Body of pancreas (tissue), 4 donors: ENCODE measurements at places on chromosomes 6 and 20.
A peak's percentile ranks its signal among the peaks of the same experiment; 100 is the strongest.

GRCh38 chr20:33076662-33077372 is 2.6 kb upstream of the BPIFB4 start:
- H3K4me3 ChIP-seq: no peak overlapping the region
- no peak overlapping the region for H3K27ac ChIP-seq
- H3K36me3 ChIP-seq: no peaks in the 10 kb centered on the region
- no peaks in the 10 kb centered on the region for H3K4me1 ChIP-seq
- no peaks in the 10 kb centered on the region for H3K27me3 ChIP-seq

- no peak for DNase-seq
- H3K4me3 ChIP-seq: no peak overlapping the region
- H3K27me3 ChIP-seq: no peaks in the 10 kb centered on the region
Observed at GRCh38 chr6:51396583-51396982, 577.9 kb downstream of the TFAP2B start.

DNA sequence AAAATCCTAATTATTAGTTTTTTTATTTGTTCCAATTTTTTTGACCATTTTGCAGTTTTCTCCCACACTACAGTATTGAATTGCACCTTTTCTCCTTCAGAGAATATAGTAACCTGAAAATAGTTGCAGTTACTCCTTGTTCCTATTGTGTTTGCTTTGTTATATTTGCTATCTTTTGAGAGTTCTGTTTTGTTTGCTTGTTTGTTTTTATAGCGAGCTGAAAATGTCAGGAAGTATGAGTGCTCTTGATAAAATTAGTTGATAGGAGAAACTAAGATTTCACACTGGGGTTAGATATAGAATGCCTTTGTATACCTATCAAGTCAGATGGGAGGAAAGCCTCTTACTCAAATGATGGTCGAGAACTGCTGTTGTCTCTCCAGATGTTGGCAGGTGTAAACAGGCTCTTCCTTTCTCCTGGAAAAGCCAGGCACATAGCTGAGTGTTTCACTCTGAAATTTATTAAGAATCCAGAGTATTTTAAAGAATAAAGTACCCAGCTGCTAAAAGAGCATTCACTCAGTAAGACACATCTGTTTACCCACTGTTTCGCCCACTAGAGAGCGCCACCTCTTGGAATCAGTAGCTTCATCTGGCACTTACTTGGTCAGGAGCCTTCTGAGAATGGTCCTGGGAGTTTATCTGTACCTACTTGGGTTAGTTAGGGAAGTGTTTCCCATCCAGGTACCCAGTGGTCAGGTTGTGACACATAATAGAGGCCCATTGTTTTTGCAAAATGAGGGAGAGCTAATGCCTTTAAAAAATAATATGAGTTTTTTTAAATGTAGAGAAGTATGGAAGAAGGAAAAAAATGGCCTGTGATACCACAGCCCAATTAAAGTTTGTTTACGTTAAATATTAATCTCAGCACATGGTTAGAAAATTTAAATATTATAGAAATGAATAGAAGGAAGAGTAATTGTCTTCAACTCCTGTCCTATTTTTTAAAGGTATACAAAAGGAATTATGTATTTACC is 11.2 kb downstream of the NT5DC1 start:
- H3K4me1 ChIP-seq: no peaks in the 10 kb centered on the region
- H3K27me3 ChIP-seq: no peaks in the 10 kb centered on the region
- peaks cover 13% of the 10 kb centered on the region for H3K36me3 ChIP-seq
- peak; percentile 39 for DNase-seq

- no peaks in the 10 kb centered on the region for H3K36me3 ChIP-seq
- H3K4me1 ChIP-seq: peaks cover 2% of the 10 kb centered on the region
- DNase-seq: no peak
- no peak overlapping the region for H3K4me3 ChIP-seq
- H3K27me3 ChIP-seq: no peaks in the 10 kb centered on the region
Observed at GRCh38 chr6:4612636-4613171, 163.5 kb upstream of the CDYL start.

DNA sequence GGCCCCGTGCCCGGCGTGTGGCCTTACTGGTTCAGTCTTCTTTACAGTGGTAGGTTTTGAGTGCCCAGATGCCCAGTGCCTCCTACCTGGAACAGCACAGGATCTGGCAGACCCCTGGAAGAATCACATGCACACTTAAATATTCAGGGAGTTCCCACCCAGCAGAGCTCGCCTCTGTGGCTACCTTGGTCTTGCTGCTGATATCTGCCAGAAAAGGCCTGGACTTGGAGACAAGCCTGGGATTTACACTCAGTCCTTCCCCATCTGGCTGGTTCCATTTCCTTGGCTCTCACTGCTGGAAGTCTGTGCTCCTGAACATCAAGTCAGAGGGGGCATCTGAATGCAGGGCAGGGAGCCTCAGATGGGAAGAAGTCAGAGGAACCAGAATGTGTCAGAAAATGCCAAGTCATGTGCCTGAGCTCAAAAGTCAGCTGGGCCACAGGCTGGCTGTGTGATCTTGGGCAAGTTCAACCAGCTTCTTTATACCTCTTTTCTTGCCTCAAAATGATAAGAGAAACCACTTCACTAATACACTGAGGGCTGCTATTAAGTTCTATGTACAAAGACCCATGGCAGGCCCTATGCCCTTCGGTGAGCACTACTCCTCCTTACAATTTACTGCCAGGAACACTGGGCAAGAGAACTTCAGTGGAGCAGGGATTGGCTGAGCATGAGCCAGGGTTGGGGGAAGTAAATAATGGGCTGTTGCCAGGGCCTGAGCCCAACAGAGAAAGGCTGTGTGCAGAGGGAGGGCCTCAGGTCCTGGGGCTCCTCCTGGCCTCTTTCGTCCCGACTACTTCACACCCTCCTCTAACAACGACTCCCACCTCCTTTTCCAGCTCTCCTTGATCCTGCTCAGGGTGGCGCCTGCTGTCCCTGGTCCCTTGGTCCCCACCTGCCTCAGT is 158.1 kb upstream of the PROKR2 start:
- H3K36me3 ChIP-seq: no peaks in the 10 kb centered on the region
- peaks cover 11% of the 10 kb centered on the region for H3K4me1 ChIP-seq
- H3K27ac ChIP-seq: no peak overlapping the region
- H3K27me3 ChIP-seq: no peaks in the 10 kb centered on the region

DNA sequence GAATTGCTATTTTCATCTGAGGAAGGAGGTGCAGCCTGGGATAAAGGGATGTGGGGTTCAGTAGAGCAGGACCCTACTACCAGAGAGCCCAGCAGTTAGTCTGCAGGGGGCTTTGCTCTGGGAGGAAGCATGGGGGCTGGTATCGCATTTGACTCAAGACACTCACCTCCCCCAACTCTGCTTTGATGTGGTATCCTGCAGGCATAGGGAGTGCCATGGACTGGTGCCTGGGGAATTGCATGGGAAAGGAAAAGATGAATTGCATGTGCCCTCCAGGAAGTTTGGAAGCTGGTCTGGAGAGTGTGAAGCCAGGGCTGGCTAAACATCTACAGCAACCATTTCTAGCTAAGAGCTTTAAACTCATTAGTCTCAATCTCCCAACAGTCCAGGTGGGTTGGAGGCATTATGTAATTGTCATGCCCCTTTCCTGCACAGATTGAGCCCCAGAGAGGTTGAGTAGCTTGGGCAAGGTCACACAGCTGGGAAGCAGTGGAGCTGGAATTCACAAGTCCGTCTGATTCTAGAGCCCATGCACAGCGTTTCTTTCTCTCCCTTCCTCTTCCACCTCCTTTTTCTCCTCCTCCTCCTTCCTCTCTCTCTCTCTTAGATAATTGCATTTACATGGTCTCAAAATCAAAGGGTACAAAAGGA is 26.2 kb upstream of the PNPLA1 start:
- no peak overlapping the region for H3K27ac ChIP-seq
- no peaks in the 10 kb centered on the region for H3K36me3 ChIP-seq
- peaks cover 9% of the 10 kb centered on the region for H3K4me1 ChIP-seq
- H3K27me3 ChIP-seq: no peaks in the 10 kb centered on the region
- H3K4me3 ChIP-seq: no peak overlapping the region

DNA sequence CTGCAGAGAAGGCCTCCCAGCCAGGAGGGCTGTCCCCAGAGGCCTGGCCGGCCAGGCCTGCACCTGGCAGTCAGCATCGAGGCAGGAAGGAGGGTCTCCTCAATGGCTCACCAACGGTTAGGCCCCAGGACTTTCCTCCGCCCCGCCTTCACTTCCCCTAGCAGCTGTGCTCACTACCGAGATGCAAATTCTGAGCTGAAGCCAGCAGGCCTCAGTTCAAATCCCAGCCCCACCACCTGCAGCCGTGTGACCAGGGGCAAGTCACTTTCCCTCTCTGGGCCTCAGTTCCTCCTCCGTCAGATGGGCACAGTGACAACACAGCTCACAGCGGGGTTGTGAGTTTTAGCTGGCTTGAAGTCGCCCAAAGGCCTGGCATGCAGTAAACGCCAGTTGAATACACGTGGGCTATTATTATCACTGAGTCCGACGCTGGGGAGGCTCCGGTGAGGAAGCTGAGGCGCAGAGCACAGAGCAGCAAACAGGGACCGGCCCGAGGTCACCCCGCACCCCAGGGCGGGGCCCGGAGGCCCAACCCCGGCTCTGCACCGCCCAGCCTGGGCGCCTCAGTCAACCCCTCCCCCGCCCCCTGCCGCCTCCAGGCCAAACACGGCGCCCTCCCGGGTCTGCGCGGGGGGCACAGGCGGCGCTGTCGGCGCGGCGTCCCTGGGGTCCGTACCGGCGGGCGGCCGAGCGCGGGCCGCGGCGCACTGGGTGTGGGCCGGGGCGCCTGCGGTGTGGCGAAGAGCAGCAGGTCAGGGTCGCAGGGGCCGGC is 671 bp downstream of the E2F1 start:
- H3K4me3 ChIP-seq: no peak overlapping the region
- H3K4me1 ChIP-seq: peaks cover 27% of the 10 kb centered on the region
- no peaks in the 10 kb centered on the region for H3K27me3 ChIP-seq
- no peak overlapping the region for H3K27ac ChIP-seq
- H3K36me3 ChIP-seq: no peaks in the 10 kb centered on the region

- DNase-seq: peak; percentile 89
- H3K4me3 ChIP-seq: no peak overlapping the region
- H3K4me1 ChIP-seq: peaks cover 29% of the 10 kb centered on the region
- H3K36me3 ChIP-seq: no peaks in the 10 kb centered on the region
- H3K27me3 ChIP-seq: no peaks in the 10 kb centered on the region
- H3K27ac ChIP-seq: no peak overlapping the region
Observed at GRCh38 chr20:844473-845225, 11.1 kb downstream of the FAM110A start.

DNA sequence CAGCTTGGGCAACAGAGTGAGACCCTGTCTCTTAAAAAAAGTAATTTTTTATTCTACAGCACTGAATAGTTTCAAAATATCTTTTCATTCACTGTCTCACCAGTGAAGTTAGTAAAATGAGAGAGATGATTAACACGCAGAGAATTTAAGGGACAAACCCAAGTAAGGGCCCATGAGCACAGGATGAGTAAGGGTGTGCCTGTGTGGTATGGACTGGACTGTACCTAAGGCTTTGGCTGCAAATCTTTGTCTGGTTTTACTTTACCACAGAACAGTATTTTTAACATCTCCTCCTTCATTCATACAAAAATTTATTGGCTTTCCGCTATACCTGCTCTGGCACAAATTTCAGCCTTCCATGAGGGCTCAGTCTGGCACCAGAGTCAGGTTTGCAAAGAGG is 433.3 kb downstream of the UTRN start:
- H3K27me3 ChIP-seq: no peaks in the 10 kb centered on the region
- no peak overlapping the region for H3K4me3 ChIP-seq

- no peaks in the 10 kb centered on the region for H3K36me3 ChIP-seq
- H3K4me1 ChIP-seq: peaks cover 3% of the 10 kb centered on the region
- H3K4me3 ChIP-seq: no peak overlapping the region
Observed at GRCh38 chr6:107561306-107561705, 71.4 kb downstream of the SOBP start.

- H3K36me3 ChIP-seq: no peaks in the 10 kb centered on the region
- DNase-seq: no peak
- H3K27me3 ChIP-seq: no peaks in the 10 kb centered on the region
- H3K4me1 ChIP-seq: peaks cover 21% of the 10 kb centered on the region
- no peak overlapping the region for H3K4me3 ChIP-seq
Observed at GRCh38 chr6:157830354-157831017, 7.4 kb downstream of the SNX9 start.

GRCh38 chr6:140988780-140989179 is 1143.9 kb upstream of the GJE1 start:
- no peak overlapping the region for H3K4me3 ChIP-seq
- no peaks in the 10 kb centered on the region for H3K36me3 ChIP-seq
- no peak for DNase-seq

DNA sequence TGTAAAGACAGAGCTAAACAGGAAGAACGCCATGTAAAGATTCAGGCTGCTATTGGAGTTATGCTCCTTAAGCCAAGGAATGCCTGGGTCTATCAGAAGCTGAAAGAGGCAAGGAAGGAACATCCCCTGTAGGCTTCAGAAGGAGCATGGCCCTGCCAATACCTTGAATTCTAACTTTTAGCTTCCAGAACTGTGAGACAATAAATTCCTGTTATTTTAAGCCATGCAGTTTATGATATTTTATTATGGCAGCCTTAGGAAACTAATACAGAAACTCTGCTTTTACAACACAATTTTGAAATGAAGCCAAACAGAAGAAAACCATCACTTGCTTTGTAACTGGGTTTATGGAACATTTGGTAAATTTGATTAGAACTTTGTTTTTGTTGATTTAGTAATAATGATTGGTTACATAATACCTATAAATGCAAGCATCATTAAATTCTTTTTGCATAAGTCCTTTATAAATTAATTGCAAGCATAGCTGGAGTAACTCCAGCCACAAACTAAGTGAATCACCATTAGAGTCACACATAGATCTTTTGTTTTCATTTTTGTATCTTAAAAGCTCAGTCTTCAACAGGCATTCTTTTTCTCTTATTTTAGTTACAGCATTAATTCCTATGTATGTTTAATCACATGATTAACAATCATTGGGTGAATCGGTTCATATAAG is 33.5 kb upstream of the TSPYL1 start:
- no peaks in the 10 kb centered on the region for H3K36me3 ChIP-seq
- H3K27me3 ChIP-seq: no peaks in the 10 kb centered on the region
- DNase-seq: no peak

- H3K4me3 ChIP-seq: no peak overlapping the region
- no peak for DNase-seq
- H3K36me3 ChIP-seq: no peaks in the 10 kb centered on the region
- no peaks in the 10 kb centered on the region for H3K27me3 ChIP-seq
- H3K27ac ChIP-seq: no peak overlapping the region
- no peaks in the 10 kb centered on the region for H3K4me1 ChIP-seq
Observed at GRCh38 chr6:41488433-41489119, 57.6 kb upstream of the FOXP4 start.

- H3K27ac ChIP-seq: no peak overlapping the region
- no peaks in the 10 kb centered on the region for H3K36me3 ChIP-seq
- H3K27me3 ChIP-seq: no peaks in the 10 kb centered on the region
- no peak for DNase-seq
Observed at GRCh38 chr20:34621383-34622367, 55.2 kb downstream of the PIGU start.

- DNase-seq: no peak
- no peaks in the 10 kb centered on the region for H3K36me3 ChIP-seq
- H3K27me3 ChIP-seq: no peaks in the 10 kb centered on the region
- H3K4me3 ChIP-seq: no peak overlapping the region
- H3K27ac ChIP-seq: no peak overlapping the region
Observed at GRCh38 chr6:127117979-127118297, 533 bp upstream of the RSPO3 start.
